ENCODE measurements at places on chromosomes 5 and 9.

GRCh38 chr5:122581629-122582028 is 193.3 kb upstream of the SNX2 start:
- no peak for DNase-seq

DNA sequence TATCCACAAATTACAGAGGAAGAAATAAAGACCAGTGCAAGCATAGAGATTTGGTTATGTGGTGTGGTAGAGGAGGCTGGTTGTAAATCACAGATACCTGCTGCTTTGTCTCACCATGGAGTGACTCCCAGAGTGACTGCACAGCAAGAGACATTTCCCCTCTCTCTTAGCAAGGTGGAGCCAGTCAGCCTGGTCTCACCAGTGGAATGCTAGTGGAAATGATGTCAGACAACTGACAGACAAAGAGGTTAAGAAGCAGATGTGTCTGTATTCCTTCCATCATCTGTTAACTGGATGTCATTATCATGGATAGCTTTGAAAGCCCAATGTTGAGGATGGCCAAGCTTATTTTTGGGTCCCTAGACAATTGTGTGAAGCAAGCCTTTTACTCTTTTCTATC is 509.4 kb upstream of the SEMA6A start:
- DNase-seq: no peak

- DNase-seq: no peak
Measured at GRCh38 chr9:20043461-20043860, 254.6 kb upstream of the SLC24A2 start.

- DNase-seq: peak; percentile 55
Measured at GRCh38 chr5:65100911-65101631, 332.3 kb downstream of the CWC27 start.

GRCh38 chr9:107699231-107699630 is 209.7 kb upstream of the KLF4 start:
- DNase-seq: no peak

- DNase-seq: peak; percentile 63
Measured at GRCh38 chr5:109936996-109937395, 247.3 kb downstream of the MAN2A1 start.

GRCh38 chr9:72598639-72599038 is 77.2 kb downstream of the TMC1 start:
- no peak for DNase-seq

- DNase-seq: no peak
Measured at GRCh38 chr5:143898381-143898780, 86.4 kb downstream of the HMHB1 start.

DNA sequence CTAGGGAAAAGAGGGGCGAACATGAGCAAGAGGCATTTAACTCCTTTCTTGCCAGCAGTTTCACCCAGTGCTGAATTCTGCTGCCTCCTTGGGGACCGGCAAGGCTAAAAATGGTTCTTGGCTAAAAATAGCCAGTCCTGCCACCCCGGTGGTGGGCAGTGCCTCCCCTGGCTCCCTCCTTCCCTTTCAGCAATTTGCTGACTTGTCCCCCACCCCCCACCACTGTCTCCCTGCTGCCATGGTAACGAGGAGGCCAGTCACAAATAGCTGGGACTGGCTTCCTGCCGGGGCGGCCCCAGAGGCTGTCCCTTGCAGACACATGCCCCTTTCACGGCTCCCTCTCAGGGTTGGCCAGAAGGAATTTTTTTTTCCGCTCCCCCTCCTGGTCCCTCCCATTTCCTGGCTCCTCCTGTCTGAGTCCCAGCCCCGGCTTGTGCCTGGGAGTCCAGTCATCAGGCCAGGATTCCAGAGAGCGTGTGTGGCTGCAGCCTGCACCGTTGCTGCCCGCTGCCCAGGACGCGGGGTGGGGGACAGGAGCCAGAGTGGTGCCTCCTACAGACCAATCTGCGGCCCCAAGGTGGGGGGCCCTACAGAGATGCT is 130.3 kb downstream of the RGS3 start:
- no peak for DNase-seq

GRCh38 chr5:143695244-143695864 is 116.6 kb upstream of the HMHB1 start:
- no peak for DNase-seq

- DNase-seq: no peak
Measured at GRCh38 chr5:126359884-126360283, 63.3 kb upstream of the GRAMD2B start.

GRCh38 chr5:42225009-42225408 is 198.2 kb upstream of the GHR start:
- DNase-seq: no peak

DNA sequence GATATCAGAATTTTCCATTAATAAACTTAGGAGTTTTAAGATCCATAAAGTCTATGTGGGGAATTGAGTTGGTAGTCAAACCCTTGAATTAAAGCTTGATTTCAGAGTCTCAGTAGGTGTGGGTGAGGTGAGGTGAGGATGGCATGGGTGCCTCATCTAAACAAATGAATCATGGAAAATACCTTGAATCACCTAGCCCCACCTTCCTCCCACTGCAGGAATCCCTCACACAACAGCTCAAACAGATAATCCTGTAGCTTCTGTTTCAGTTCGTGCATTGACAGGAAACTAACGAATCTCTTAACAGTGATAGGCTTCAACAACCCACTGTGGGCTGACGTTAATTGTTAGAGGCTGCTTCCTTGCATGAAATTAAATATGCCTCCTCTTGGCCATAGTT is 185.0 kb downstream of the SREK1 start:
- DNase-seq: no peak

GRCh38 chr9:78221425-78221824 is 14.4 kb upstream of the CEP78 start:
- DNase-seq: no peak

- no peak for DNase-seq
Measured at GRCh38 chr5:28165096-28165495, 1126.7 kb upstream of the CDH9 start.

DNA sequence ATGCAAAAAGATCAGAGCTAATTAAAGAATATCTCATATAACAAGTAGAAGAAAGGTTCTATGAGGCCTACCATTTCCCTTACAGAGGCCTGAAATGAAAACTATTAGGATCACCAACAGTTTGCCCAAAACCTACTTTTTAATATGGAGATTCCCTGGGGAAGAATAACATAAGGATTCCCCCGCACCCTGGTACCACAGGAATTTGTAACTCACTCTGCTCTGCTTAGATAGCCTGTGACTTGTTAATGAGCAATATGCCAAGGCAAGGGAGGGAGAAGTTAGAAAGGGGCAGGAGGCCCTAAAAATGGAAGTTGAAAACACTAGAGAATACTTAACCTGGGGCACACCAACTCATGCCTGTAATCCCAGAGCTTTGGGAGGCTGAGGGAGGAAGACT is 107.0 kb downstream of the CDH6 start:
- DNase-seq: no peak

- DNase-seq: no peak
Measured at GRCh38 chr5:21593261-21593660, 1259.9 kb downstream of the CDH12 start.

DNA sequence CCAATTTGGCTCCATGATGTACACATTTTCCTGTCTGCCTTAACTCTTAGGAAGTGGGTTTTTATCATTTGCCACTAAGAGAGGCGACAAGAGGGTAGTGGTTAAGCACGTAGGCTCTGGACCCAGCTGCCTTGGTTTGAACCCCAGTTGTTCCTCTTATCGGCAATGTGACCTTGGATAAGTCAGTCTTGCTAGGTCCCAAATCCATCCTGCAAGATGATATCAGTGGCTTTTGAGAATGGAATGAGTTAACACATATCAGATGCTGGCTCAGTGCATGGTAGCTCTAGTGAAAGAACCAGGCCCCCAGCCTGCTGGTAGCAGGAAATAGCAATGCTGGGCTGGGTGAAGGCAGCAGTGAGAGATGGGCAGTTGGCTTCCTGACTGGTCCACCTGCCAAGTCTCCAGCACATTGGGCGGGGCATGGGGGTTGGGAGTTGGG is 72.5 kb downstream of the STK10 start:
- DNase-seq: no peak

GRCh38 chr5:62568800-62569432 is 9.7 kb upstream of the LRRC70 start:
- no peak for DNase-seq

GRCh38 chr9:3177146-3177761 is 333.4 kb upstream of the PUM3 start:
- no peak for DNase-seq

DNA sequence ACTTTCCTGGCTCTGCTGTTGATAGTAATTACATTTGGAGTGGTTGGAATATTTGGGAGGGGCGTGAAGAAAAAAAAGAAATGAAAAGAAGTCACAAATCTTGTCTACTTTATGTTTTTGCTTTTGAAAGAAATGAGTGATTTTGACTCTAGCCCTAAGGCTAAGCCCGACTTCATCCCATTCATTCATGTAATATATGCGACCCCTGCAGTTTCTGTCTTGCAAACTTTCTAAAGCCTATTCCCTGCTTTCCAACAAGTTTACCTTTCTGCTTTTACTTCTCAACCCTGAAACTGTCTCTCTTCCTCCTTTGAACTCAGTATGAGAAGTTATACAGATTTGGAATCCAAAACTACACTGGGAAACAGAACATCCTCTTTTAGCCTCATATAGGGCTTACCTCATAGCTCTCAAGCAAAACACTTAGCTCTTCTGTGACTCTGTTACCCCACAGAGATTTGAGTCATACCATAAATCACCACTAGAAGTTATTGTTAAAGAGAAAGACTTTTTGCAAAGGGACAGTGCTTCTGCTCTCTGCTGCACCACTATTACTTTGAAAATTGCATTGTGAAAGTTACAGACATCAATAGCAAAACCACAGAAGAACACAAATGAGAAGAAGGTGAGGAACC is 1.6 kb downstream of the CFAP95 start:
- no peak for DNase-seq

DNA sequence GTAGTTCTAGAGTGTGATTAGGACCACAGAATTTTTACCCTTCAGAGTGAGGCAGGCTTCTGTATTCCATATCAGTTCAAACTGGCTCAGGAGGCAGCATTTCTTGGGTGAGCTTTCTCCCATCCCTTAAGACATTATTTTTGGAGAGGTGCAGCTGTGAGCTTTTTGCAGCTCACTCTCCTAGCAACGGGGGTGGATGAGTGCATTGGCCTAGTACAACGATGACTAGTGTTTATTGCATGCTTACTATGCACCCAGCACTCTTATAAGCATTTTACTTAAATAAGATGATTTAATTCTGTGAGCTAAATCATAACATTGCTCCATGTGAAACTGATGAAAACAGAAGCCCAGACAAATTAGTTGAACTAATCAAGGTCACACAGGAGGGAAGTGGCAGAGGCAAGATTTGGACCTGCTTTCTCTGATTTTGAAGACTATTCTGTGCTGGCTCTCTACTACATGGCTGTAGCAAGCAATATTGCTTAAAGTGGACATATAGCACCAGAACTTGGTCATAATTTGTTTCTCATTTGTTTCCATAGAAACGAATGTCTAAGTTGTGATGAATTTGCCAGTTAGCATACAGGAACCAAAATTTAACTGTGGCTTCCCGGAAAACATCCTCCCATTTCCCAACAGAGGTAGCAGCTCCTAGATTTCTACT is 372.1 kb upstream of the RIOK2 start:
- DNase-seq: no peak

GRCh38 chr9:99753436-99753835 is 68.2 kb upstream of the NR4A3 start:
- no peak for DNase-seq

DNA sequence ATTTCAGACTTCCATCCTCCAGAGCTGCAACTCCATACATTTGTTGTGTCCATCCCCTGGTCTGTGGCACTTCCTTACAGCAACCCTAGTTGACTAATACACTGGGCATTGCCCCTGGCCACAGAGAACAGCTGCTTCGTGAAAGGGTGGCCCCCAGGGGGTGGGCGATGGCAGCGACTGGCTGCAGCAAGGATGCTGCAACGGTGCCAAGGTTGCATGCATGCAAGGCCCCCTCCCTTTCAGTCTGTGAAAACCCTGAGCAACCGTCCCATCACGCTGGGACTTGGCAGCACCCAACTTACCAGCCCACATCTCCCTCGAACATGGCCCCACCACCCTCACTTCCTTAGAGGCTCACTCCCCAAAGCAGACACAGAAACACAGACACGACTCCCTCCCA is 162.5 kb downstream of the MED10 start:
- DNase-seq: no peak

DNA sequence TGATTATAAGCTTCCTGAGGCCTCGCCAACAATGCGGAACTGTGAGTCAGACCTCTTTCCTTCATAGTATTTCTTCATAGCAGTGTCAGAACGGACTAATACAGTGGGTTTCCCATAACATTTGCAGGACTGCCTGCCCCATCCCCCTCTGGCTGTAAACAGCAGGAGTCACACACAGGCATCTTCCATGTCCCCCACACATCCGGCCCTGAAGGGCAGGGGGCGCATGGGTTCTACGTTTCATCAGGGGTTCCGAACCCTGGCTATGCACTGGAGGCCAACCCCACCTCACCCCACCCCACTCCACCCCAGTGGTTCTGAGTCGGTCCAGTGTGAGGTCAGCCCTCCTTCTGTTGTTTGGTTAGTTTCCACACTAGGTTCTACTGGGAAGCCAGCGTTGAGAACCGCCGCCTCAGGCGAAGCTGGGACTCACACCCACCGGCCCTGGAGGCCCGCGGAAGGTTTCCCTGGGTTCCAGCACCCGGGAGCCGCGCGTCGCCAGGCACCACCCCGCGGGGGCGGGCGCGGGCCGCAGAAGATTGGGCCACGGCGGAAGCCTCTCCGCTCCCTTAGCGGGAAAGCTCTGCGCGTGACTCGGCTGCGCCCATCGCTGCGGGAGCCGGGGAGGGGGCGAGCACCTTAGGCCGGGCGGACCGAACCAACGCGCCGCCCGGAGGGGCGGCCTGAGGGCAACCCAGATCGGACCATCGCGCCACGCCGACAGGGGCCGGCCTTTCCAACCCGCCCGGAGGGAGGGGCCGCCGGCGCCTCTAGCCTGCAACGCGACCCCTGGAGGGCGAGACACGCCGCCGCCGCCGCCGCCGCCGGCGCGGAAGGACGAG is at the start of gene RUSC2:
Gene RUSC2 (plus strand): TSS at position 799 of the 842 bp plus-strand sequence. CDS start 56,411 bp downstream, outside the sequence.
- DNase-seq: peak; percentile 80

GRCh38 chr5:118637947-118638670 is 350.2 kb downstream of the DTWD2 start:
- DNase-seq: no peak

GRCh38 chr5:104146652-104147051 is 584.1 kb upstream of the NUDT12 start:
- DNase-seq: no peak

DNA sequence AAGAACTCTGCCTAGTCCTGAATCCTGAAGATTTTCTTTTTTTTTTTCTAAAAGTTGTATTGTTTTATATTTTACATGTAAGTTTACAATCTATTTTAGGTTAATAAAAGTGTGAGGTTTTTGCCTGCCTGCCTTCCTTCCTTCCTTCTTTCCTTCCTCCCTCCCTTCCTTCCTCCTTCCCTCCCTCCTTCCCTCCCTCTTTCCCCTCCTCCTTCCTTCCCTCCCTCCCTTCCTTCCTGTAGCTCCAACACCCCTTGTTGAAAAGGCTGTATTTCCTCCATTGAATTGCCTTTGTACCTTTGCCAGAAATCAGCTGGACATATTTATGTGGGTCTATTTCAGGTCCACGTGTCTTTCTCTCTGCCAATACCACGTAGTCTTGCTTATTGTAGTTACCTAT is 46.6 kb downstream of the CACNA1B start:
- DNase-seq: no peak
